NCI-H1930 (cell line): ENCODE measurements at places on chromosomes 7 and 10.

DNA sequence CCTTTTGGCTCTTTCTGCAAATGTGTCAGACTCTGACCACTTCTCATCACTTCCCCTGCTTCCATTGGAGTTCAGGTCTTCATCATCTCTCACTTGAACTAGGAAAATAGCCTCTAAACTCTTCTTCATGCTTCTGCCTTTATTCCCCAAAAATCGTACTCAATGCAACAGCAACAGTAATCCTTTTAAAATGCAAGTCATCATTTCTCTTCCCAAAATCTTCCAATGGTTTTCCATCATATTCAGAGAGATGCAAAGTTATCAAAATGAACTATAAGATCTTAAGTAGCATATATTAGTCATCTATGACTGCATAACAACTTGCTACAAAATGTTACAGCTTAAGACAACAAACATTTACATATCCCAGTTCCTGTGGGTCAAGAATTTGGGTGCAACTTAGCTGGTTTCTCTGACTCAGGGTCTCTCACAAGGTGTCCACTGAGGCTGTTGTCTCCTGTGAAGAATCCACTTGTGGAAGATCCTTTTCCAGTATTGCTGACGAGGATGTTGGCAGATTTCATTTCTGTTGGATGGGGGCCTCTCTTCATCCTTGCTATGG lies 31.0 kb upstream of the ETV1 start:
- DNase-seq = no peak

DNA sequence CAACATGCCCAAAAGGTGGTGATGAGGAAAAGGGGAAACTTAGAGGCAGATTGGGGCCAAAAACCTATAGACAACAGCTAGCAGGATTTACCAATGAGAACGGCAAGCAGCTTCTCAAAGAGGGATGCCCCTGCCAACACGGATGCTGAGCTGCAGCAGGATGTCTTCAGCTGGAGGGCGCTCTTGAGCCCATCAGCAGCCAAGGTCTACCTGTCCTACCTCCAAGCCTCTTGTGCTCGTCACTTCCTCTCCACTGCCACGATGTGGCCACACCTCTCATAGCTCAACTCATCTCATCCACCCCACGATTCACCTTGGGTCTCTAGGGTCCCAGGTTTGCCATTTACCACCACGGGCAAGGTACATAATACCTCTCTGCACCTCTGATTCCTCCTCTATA lies 36.5 kb downstream of the DLG5 start:
- no peak for DNase-seq

GRCh38 chr7:104486931-104487330 lies 158.5 kb downstream of the LHFPL3 start:
- DNase-seq = no peak

- no peak for DNase-seq
Measured at GRCh38 chr10:18341055-18341454, 200.8 kb downstream of the CACNB2 start.

DNA sequence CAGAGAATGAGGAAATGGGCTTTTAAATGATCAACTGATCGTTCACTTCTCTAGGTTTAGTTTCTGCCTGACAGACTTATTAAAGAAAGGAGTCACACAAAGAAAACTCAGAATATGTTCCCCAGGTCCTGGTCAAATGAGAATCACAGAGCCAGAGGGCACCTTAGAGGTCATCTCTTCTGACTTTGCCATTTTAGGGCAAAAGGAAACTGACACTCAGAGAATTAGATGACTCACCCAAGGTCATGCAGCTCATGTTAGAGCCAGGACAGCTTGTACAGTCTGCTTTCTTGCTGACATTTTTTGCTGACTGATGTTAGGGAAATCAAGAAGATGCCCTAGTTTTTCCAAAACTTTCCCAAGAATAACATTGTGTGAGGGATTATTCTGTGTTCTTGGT lies 312.7 kb upstream of the SP8 start:
- DNase-seq = no peak

GRCh38 chr10:8070440-8070839 lies 16.0 kb downstream of the GATA3 start:
- DNase-seq = no peak

DNA sequence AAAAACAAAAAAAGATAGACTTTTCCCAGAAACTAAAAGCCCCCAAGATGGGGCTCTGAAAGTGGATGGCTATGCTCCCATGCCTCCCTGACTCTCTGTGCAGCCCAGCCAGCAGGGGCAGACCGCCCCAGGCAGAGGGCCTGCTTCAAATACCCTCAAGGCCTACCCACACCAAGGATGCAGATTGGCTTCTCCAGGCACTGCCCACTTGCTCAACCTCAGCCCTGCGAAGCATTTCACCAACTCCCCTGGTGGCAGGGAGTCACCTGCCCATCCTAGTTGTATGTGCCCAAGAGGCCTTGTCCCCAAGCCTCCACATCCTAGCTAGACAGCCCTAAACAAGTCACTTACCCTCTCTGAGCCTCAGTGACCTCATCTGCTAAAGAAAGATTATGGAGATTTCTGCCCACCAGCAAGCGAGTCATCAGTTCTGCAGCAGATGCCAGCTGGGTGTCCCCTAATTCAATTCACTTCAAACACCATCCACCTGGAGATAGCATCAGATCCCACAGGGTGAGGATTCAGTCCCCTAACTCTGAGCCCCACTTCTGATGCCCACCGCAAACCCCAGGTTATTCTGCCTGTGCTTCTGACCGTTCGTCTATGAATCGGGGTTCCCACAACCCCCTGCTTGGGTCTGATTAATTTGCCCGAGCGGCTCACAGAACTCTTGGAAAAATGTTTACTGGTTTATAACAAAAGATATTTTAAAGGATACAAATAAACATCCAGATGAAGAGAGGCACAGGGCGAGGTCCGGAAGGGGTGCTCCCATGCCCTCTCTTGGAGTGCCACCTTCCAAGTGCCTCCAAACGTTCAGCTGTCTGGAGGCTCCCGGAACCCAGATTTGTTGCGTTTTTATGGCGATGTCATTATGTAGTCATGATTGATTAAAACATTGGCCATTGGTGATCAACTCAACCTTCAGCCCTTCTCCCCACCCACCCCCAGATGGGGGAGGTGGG lies 18.6 kb upstream of the ZMIZ1 start:
- DNase-seq = no peak

DNA sequence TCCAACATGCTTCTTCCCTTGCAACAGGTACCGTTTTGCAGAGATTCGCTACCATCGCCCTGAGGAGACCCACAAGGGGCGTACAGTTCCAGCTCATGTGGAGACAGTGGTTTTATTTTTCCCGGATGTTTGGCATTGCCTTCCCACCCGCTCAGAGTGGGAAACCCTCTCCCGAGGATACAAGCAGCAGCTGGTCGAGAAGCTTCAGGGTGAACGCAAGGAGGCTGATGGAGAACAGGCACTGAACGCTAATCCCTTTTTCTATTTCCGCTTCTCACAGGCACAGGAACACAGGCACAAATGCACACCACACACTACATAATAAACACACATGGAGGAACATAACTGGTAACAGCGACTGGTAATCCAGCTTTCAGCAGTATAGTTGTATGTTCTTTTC lies 35.2 kb downstream of the CCAR1 start:
- no peak for DNase-seq

GRCh38 chr7:37198041-37198905 lies 250.4 kb downstream of the ELMO1 start:
- DNase-seq = no peak

DNA sequence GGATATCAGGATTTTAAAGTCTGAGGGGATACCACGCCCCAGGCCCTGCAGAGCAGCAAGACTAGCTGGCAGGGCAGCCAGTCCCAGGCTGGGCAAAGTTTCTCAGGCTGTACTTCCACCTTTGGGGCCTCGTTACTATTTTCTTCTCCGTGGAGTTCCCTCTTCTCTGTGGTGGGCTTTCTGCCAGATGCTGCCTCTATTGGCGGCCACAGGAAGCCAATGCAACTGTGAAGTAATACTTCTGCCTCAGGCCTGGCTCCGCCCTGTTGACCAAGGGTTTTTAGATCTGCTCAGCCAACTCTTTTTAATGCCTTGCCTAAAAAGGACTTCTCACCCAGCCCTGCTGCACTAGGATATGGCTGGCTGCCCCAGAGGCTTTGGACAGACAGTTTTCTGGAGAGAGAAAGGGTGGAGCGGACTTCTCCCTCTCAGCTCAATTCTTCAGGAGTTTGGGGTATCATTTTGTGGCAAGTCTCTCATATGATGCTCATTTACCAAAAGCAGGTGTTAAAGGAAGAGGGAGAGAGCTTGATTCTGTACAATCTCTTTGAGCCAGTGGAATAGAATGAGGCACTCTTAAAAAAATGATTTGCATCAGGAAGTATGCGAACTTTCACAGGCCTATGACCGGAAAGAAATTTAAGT lies 67.4 kb downstream of the HHEX start:
- DNase-seq = no peak

GRCh38 chr7:32289651-32290414 lies 200.3 kb downstream of the LSM5 start:
- DNase-seq = no peak

DNA sequence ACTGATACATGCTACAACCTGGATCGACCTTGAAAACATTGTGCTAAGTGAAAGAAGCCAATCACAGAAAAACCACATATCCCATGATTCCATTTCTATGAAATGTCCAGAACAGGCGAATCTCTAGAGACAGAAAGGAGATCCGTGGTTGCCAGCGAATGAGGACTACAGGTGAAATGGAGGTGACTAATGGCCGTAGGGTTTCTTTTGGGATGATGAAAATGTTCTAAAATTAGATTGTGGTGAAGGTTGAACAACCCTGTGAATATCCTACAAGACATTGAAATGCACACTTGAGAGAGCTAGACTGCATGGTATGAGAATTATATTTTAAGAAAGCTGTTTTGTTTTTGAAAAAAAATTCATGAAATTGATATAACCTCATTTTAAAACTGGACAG lies 188.5 kb upstream of the PLXNA4 start:
- no peak for DNase-seq

- DNase-seq = no peak
Measured at GRCh38 chr10:89699581-89700064, 1.8 kb upstream of the KIF20B start.

- no peak for DNase-seq
Measured at GRCh38 chr7:114298011-114298410, 116.6 kb upstream of the FOXP2 start.

DNA sequence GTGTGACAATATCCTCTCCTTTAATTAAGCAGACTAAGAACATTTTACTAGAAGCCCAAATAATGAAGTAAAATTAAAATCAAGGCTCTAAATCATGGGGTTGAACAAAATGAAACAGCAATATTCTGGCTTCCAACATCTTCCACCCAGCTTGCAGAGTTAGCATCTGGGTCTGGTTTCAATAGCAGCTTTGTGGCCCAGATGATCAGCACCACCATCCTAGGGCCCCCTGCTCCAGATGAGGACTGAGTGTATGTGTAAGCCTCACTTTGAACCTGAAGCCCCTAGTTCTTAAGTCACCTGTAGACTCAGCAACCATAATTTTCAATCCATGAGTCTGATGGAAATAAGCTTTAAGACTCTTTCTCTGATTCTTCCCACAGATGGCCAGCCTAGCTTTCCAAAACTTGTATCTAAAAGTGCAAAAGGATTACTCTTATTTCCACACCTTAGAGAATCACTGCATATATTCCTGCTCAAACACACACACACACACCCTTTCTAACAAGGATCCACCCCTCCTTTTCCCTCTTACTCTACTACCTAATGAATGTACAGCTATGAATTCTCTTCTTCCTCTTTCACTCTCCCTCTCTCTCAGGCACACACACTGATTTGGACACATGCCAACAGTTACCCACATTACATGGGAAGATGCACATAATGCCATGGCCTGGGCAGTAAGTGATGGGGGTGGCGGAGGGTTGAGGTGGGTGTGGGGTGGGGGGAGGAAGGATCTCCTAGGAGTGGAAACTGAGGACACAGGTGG lies 3.5 kb downstream of the DENND11 start:
- no peak for DNase-seq

- no peak for DNase-seq
Measured at GRCh38 chr10:132239126-132240031, 52.6 kb downstream of the DPYSL4 start.

DNA sequence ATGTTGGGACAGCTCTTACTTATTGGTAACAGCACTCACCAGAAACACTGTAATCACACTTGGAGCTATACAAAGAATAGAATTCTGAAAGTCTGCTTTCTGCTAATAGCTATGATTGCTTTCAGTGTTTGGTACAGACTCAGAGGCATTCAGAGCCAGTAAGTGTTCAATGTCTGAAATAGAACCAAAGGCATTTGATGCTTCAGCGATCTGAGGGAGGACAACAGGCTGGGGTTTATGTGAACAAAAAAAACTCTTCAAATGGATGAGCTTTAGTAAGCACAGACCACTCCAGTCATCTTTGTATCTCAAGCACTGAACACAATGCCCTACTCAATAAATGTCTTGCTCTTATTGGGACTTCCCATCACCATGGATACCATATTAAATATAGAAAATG lies 322.8 kb upstream of the GRM3 start:
- no peak for DNase-seq

DNA sequence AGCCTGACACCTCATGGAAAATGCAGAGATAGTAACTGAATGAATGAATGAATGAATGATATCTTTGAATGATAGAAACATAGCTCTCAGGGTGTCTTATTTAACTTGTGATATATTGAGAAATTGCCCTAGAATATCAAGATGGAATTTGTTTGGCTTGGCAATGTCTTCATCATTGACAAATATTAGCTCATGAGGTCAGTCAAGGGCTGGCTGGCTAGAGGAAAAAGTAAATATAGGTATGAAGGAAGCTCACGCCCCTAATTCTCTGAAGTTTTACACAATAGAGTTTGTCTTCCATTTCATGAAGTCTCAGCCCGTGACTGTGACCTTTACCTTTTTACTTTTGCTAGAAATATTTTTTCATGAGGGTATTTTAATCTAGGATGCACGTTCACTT lies 305.2 kb downstream of the ADARB2 start:
- no peak for DNase-seq

- DNase-seq = no peak
Measured at GRCh38 chr10:61063901-61064300, 119.9 kb upstream of the RHOBTB1 start.

DNA sequence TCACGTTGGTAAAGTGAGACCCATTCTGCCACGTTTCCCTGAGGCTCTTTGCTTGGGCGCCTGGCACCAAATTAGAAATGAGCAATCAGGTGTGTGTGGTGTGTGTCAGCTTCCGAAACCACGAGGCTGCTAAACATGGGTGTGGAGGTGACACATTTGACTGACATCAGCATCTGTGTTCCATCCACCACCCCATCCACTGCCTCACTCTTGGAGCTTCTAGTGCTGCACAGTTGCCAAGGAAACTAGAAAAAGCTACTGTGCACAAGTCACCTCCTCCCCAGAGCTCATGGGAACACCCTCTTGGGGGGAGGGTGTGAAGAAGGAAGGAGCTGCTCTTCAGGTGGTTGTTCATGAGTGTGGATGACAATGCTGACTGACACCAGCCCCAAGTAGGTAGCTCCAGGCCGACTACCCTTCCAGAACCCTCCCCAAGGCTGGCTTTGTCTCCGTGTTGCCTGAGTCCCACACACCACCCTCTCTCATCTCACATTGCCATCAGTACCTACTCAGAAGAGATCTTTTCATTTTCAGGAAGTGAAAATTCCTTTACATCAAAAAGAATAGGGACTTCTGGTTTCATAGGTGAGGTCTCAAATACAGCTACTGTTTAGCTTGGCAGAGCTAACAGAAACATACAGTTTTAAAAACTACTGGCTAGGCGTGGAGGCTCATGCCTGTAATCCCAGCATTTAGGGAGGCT lies 152.2 kb downstream of the TMEM178B start:
- DNase-seq = no peak
